Pancreas (tissue), 10 donors: ENCODE measurements at places on chromosomes 6 and 20. TPM values are rescaled to one million over a fixed set of nuclear protein-coding genes. Genes with fewer than 3 reads are reported as not detected.

- no peak for DNase-seq
These were observed 225.3 kb upstream of the FOXQ1 start for GRCh38 chr6:1086446-1087153.

DNA sequence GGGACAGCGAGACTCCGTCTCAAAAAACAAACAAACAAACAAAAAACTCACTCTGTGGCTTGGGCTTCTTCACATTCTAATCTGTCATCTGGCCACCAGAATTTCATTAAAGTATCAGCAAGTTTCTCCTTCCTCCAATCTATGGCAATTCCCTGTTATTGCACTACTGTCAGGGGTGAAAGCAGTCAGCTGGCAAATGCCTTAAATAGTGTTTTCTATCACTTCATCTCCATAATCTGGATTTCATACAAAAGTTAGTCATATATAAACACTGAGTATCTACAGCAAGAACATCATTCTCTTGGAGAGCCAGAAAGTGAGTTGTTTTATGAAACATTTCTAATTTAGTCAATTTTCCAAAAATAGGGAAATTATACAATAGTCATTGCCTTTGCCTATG lies 56.1 kb downstream of the PHACTR3 start:
- no peak for DNase-seq

- no peak for DNase-seq
These were observed 23.5 kb upstream of the ATRN start for GRCh38 chr20:3447321-3447720.

- DNase-seq = no peak
These were observed 24.9 kb upstream of the TMEM14A start for GRCh38 chr6:52645976-52646375.

DNA sequence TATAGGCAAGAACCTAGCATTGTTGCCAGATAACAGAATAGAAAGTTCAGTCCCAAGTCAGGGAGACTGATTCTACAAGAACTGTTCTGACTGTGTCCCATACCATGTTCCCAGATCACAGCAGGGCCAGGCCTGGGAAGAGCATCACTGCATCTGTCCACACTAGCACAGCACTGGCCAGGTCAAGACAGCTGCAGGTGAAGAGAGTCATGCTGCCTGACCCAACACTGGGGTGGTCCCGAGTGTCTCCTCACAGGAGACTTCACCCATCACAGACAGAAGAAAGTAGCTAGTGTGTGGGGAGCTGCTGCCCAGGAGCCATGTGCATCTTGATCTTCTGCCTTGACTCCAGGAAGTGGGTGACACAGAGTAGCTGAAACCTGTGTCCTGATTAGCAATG lies 1.3 kb upstream of the CST9L start:
- DNase-seq = no peak

DNA sequence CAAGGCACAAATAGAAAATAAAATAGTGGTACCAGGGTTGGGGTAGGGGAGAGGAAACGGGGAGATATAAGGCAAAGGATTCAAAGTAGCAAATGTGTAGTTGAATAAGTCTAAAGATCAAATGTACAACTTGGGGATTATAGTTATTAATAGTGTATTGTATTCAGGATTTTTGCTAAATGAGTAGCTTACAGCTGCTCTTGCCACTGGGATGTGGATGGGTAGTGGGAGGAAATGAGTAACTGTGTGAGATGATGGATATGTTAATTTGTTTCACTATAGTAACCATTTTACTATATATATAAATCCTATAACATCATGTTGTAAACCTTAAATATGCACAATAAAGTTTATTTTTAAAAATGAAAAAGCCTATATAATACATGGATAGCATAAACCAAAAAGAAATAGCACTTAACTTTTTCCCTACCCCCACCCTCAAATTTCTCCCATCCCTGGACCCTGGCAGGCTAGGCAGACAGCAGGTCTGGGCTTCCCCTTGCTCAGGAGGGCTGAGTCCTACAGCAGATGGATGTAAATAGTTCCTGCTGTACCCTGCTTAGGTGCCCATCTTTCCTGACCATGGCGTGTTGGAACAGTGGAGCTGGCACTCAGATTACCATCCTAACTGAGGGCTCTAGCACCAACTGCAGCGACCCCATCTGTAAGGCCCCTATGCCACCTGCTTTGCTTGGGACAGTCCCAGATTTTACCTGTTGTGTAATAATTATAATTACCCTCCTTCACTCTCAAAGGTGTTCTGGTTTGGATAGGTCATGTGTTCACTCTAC lies 28.6 kb upstream of the PBOV1 start:
- DNase-seq = no peak

GRCh38 chr6:36780442-36781177 lies 58.6 kb downstream of the CPNE5 start:
- peak; percentile 87 for DNase-seq

DNA sequence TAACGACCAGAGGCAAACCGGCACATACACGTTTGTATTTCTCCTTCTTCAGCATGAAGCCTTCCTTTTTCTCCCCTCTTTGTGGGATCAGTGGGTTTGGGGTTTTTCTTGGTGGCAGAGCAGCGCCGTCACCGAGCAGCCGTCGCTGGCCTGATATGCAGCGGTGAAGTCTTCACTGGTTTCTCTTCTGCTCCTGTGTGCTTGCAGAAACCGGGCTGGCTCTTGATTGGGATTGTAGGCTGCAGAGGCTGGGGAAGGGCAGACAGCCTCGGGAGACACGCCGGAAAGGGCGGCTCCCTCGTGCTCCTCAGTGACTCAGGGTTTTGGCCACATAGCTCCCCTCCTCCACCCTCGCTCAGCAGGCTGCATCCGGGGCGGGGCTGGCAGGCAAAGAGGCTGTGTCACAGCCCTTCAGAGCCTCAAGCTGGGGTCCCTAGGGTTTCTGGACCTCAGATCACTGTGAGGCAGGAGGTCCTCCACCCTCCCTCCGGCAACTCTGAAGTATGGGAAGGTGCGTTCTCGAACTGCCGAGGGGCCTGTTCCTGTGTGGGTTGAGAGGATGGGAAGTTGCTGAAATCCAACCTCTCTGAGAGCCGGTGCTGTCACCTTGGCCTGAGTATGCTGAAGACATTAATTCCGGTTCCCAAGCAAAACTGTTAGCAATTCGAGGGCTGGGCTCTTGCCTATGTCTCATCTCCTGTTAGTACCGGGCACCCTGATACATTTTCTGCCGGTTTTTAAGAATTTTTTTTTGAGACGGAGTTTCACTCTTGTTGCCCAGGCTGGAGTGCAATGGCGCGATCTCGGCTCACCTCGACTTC lies 24.2 kb downstream of the NQO2 start:
- peak; percentile 83 for DNase-seq

DNA sequence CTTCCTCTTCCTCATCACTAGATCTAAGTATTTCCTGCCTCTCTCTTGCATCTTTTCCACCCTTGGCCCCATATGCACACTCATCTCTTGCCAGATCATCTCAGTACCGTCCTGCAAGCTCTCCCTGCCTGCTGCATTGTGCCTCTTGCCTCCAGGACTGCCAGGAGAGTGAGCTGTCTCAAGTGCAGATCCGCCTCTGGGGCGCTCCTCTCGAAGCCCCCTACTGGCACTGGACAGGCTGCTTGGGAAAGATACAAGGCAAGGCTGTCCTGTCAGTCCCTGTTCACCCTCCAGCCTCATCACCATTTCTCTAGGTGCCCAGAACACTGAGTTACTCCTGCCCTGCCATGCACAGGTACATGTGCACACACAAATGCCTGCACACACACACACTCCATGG lies 10.2 kb downstream of the SYNDIG1 start:
- DNase-seq = no peak

- no peak for DNase-seq
These were observed 576.1 kb upstream of the MARCKS start for GRCh38 chr6:113281014-113281413.

- DNase-seq = no peak
These were observed at the start of gene SLA2 for GRCh38 chr20:36645998-36646397. Gene SLA2, minus strand, starts transcription at chr20:36646196. Its CDS starts 4,861 bp downstream, at chr20:36641335.

- no peak for DNase-seq
These were observed 10.3 kb downstream of the PREX1 start for GRCh38 chr20:48817367-48818030.

- no peak for DNase-seq
These were observed 19.9 kb downstream of the COL9A1 start for GRCh38 chr6:70282919-70283461.

- DNase-seq = peak; percentile 57
These were observed 10.6 kb downstream of the PCIF1 start for GRCh38 chr20:45944965-45945677.

DNA sequence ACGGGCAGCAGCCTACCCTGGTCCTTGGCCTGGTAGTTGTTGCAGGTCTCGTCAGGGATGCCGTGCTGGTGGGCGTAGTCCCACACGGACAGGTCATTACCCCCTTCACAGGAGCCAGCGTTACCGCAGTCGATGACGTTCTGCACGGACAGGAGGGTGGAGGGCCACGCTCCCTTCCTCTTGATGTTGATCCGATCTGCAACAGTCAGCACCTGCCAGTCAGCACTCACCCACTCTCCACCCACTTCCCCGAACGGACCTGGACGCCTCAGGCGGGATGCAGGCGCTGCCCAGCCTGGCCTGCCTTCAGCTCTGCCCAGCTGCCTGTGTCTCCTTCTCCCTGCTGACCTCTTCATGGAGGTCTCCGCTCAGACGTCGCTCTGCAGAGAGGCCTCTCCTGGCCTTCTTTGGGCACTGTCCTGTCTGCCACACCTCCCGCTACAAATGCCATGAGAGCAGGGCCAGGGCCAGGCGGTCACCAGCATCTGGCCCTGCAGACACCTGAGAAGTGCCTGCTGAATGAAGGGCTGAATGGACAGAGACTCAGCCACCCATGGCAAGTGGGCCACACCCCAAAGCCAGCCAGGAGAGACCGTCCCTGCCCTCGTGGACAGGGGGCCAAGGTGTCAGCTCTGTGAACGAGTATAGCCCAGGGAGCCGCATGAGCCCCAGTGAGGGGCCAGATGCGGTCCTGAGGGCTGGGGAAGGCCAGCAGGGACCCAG lies 5.4 kb downstream of the CTSZ start:
- DNase-seq = no peak

DNA sequence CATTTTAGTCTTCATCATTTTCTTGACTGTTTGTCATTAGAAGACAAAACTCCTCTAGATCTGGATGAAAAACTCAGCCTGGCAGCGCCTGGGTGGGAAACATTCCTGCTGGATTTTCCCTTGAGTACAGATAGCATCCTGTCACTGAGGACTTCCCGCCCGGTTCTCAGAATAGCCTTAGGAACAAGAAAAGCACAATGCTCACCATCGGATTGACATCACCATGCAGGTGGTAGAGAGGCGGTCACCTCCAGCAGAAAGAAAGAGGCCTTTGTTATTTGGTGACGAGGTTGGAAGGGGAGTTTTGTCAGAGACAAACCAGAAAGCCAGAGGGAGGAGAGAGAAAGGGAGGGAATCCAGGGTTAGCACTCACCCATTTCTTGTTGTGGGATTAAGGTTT lies 39.8 kb downstream of the KIF25 start:
- no peak for DNase-seq

GRCh38 chr6:117619178-117619577 lies 16.9 kb upstream of the GOPC start:
- DNase-seq = no peak

DNA sequence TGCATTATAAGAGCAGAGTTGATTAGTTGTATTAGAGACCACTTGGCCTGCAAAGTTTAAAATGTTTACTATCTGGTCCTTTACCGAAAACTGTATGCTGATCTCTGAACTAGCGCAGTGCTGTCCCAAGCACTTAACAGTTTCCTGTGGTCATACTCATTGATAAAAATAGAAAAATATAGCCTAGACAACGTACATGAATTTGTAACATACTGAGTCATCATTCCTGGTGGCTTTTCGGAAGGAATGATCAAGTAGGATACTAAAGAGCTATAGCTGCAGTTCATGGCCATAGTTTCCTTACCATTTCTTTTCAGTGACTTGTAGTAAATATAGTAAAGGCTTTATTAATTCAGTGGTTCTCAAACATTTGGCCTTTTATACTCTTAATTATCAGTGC lies 18.4 kb downstream of the TTK start:
- no peak for DNase-seq

- DNase-seq = no peak
These were observed 261.7 kb downstream of the UTRN start for GRCh38 chr6:144546807-144547206.

- DNase-seq = no peak
These were observed 928.3 kb upstream of the FLRT3 start for GRCh38 chr20:15265581-15266309.

GRCh38 chr6:21208081-21208795 lies 385.3 kb upstream of the SOX4 start:
- DNase-seq = no peak

GRCh38 chr20:41701588-41702348 lies 83.6 kb upstream of the CHD6 start:
- no peak for DNase-seq

GRCh38 chr6:17865798-17866725 lies 121.4 kb downstream of the KIF13A start:
- no peak for DNase-seq

DNA sequence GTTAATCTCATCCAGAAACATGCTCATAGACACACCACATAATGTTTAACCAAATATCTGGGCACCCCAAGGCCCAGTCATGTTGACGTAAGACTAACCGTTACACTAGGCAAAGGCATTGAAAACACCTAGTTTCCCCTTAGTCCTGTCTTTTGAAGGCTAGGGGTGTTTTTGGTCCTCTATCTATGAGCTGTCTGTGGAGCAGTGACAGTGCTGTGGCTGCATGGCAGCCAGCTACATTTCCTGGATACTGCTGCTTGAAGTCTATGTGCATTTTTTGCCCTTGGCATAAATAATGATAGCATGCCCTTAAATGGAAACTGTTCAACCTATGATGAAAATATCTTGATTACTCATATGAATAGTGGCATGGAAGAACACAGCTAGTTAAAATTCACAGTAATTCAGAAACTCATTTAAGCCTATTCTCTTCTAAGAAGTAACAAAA lies 18.6 kb downstream of the FARS2 start:
- no peak for DNase-seq

DNA sequence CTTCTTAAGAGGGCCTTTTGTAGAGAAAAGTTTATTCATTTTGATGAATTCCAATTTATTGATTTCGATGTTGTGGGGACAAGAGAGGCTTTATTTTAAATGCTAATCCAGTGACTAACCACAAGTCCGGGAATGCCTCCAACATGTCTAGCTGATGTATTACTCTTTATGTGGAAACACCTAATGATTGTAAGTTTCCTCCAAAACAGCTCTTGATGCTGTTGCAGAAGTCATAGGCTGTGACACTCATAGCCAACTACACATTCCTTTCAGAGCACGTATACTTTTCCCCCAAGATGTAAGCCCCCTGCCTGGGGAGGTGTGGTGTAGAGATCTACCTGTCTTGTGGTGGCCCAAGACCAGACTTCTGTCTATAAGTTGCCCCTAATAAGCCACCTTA lies 61.3 kb upstream of the RNF24 start:
- peak; percentile 41 for DNase-seq

Gene ERVFRD-1
- not detected for total RNA-seq

Gene SEMG1
- not detected for total RNA-seq

Gene E2F1
- 0.47 TPM for total RNA-seq

Gene BPIFB2
- not detected for total RNA-seq

Gene CAP2
- 2.7 TPM for total RNA-seq

Gene UBD
- total RNA-seq = 116 TPM

Gene OXT
- not detected for total RNA-seq

Gene NPEPL1
- 12.4 TPM for total RNA-seq

Gene EBF4
- total RNA-seq = 16.4 TPM

Gene TSPYL4
- total RNA-seq = 7.8 TPM

Gene PSMG4
- 17.1 TPM for total RNA-seq

Gene B3GAT2
- not detected for total RNA-seq

Gene IL17A
- not detected for total RNA-seq
